A549 treated with dexamethasone at 1 μM for 4 hours (cell line): ENCODE measurements at places on chromosomes 5 and 9. TPM values are rescaled to one million over a fixed set of nuclear protein-coding genes. Genes with fewer than 3 reads are reported as not detected.

Gene C7
- not detected in 5 replicates for total RNA-seq

Gene HTR1A
- total RNA-seq: not detected in 5 replicates

Gene TIFAB
- total RNA-seq: not detected in 5 replicates

Gene GABRA6
- not detected in 5 replicates for total RNA-seq

Gene PCDHA9
- total RNA-seq: 0.01 TPM in 1 of 5 replicates, not detected in the others

Gene ZNF454
- not detected in 5 replicates for total RNA-seq

Gene EDIL3
- total RNA-seq: 0.09 to 0.29 TPM (median 0.20 TPM) in 5 replicates

Gene C9orf152
- total RNA-seq: 0.19 to 0.33 TPM (median 0.25 TPM) in 5 replicates

Gene HAPLN1
- total RNA-seq: not detected in 5 replicates

Gene CCDC171
- total RNA-seq: 0.33 to 0.73 TPM (median 0.38 TPM) in 5 replicates

Gene GPR21
- not detected in 5 replicates for total RNA-seq

Gene GLDC
- 12.0 to 14.9 TPM (median 13.9 TPM) in 5 replicates for total RNA-seq

Gene CCDC69
- total RNA-seq: 1.4 to 2.4 TPM (median 1.5 TPM) in 5 replicates

Gene GGTA1
- total RNA-seq: not detected in 5 replicates

Gene PHF24
- 0.08 to 0.19 TPM (median 0.14 TPM) in 5 replicates for total RNA-seq

Gene GRIN3A
- not detected in 5 replicates for total RNA-seq

Gene ZFP2
- total RNA-seq: 0.03 to 0.06 TPM (median 0.04 TPM) in 3 of 5 replicates, not detected in the others

Gene FIBCD1
- total RNA-seq: 11.8 to 23.1 TPM (median 20.8 TPM) in 5 replicates

Gene TRPM6
- total RNA-seq: 2.1 to 3.0 TPM (median 2.4 TPM) in 5 replicates

Gene ELL2
- 32.6 to 48.7 TPM (median 46.6 TPM) in 5 replicates for total RNA-seq

Gene CSNK1G3
- 20.9 to 30.8 TPM (median 27.8 TPM) in 5 replicates for total RNA-seq

Gene C9
- not detected in 5 replicates for total RNA-seq

Gene SMIM33
- total RNA-seq: not detected in 5 replicates

Gene N4BP3
- 0.74 to 0.95 TPM (median 0.87 TPM) in 5 replicates for total RNA-seq

Gene AGXT2
- total RNA-seq: not detected in 5 replicates

Gene SV2C
- 0.01 TPM in 1 of 5 replicates, not detected in the others for total RNA-seq

Gene KIF27
- total RNA-seq: 1.0 to 1.5 TPM (median 1.1 TPM) in 5 replicates
